Omental fat pad (tissue), 4 donors: ENCODE measurements at places on chromosomes 12 and 14. TPM values are rescaled to one million over a fixed set of nuclear protein-coding genes. Genes with fewer than 3 reads are reported as not detected.

TOGARAM1 gene
- total RNA-seq, result 24.3 TPM

RALGAPA1 gene
- 58.8 TPM for total RNA-seq

PTPRR gene
- 0.31 TPM for total RNA-seq

TAS2R7 gene
- total RNA-seq, result not detected

GALNT9 gene
- 10.9 TPM for total RNA-seq

TSHR gene
- not detected for total RNA-seq

IFI27L2 gene
- total RNA-seq, result 49.5 TPM

CLEC4C gene
- not detected for total RNA-seq

PSMA6 gene
- total RNA-seq, result 180 TPM

SLC8A3 gene
- not detected for total RNA-seq

DPY19L2 gene
- 6.1 TPM for total RNA-seq

DCN gene
- total RNA-seq, result 2,728 TPM

SDR9C7 gene
- not detected for total RNA-seq

TAS2R30 gene
- total RNA-seq, result 8.6 TPM

BATF gene
- 8.2 TPM for total RNA-seq

FOXJ2 gene
- 14.1 TPM for total RNA-seq

SYT10 gene
- not detected for total RNA-seq

IFNG-AS1 gene
- not detected for total RNA-seq
